ENCODE measurements at places on chromosomes 5 and 9.

GRCh38 chr5:136114414-136115125 lies 18.1 kb upstream of the SMAD5 start:
- DNase-seq = no peak

DNA sequence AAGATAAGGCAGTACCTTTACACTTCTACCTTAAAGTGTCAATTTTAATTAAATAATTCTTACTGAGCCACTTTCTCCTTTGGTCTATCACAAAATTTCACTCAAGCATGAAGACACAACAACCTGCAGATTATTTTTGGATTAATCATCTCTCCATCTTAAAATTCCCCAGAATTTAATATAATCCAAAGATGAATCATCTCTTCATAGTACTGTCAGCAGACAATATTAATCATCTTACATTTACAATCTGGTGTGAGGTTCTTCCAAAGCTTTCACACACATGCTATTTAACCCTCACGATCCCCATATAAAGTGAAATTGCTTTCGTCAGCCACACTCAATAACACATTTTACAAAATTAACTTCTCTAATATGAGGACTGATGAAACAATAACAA lies 43.0 kb downstream of the LHFPL2 start:
- DNase-seq = no peak

GRCh38 chr9:76567086-76567485 lies 108.1 kb downstream of the GCNT1 start:
- DNase-seq = no peak

GRCh38 chr9:104795857-104796256 lies 31.9 kb downstream of the NIPSNAP3B start:
- DNase-seq = no peak

DNA sequence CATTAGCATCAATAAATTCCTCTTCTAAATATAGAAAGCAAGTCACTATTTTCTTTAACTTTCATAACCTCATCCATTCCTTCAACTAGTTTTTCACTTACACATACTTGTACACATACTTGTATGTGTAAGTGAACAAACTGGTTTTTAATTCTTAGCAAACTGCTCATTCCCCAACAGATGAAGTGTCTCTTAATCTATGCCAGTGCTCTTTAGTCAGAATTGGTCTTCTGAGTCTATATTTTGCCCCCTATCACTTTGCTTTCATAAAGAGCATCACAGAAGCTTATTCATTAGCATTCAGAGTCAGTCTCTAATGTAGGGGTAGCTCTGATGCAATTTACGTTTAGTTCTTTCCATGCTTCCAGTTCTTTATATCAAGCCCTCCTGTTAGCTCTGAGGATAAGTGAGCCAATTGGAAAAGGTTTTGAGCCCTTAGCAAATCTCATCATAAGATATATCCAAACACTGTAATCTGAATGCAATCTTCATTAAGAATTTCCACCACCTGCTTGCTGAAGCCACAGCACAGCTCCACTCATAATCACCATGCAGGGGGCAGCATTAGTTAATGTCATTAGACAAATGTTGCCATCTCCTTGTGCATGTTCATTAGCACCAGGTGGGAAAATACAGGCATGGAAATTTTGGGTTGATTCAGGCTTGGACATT lies 178.5 kb upstream of the SLC24A2 start:
- DNase-seq = no peak

All from T follicular helper cell (primary cell).